ENCODE measurements at places on chromosomes 2 and 18.

- no peak for DNase-seq
- no peaks in the 10 kb centered on the region for H3K27me3 ChIP-seq
- H3K4me1 ChIP-seq, result no peaks in the 10 kb centered on the region
- no peaks in the 10 kb centered on the region for H3K36me3 ChIP-seq
These were observed 74.5 kb downstream of the USP40 start for GRCh38 chr2:233492078-233492477.

GRCh38 chr2:157364257-157364974, 38.8 kb upstream of the ERMN start:
- no peak overlapping the region for H3K27ac ChIP-seq
- no peaks in the 10 kb centered on the region for H3K27me3 ChIP-seq
- no peak for DNase-seq
- no peaks in the 10 kb centered on the region for H3K4me1 ChIP-seq

GRCh38 chr18:5452943-5453443, 90.8 kb downstream of the EPB41L3 start:
- H3K4me1 ChIP-seq, result no peaks in the 10 kb centered on the region
- no peak for DNase-seq
- no peak overlapping the region for H3K4me3 ChIP-seq
- no peaks in the 10 kb centered on the region for H3K36me3 ChIP-seq
- H3K27ac ChIP-seq, result no peak overlapping the region

GRCh38 chr2:38380397-38381130, 3.5 kb upstream of the ATL2 start:
- no peak overlapping the region for H3K27ac ChIP-seq
- no peak for DNase-seq
- no peaks in the 10 kb centered on the region for H3K36me3 ChIP-seq
- no peak overlapping the region for H3K4me3 ChIP-seq
- H3K27me3 ChIP-seq, result no peaks in the 10 kb centered on the region
- peaks cover 4% of the 10 kb centered on the region for H3K4me1 ChIP-seq

DNA sequence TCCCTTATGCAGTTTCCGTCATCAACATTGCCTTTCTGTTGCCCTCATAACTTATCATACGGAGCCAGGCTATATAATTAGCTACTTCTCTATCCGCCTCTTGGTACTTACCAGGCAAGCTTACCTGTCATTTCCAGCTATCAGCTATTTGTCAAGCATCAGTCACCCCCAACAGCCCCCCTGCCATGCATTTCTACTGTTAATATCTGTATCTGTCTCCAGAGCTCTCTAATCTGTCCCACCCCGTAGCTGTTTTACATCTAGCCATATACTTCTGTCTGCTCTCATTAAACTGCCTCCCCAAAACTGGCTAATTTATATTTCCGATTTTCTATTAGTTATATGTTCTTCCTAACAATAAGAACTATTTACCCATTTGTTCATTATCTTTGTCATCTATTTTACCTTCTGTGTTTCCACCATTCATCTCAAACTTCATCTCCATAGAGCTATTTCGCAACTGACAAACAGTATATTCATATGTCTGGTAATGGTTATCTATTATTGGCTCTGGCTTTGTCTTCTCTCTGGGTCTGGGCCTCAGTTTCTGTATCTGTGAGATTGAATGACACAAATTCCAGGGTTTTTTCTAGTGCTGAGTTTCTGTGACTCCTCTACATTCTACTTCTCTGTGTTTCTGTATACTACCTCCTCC, 9.6 kb downstream of the EMX1 start:
- H3K27me3 ChIP-seq, result no peaks in the 10 kb centered on the region
- H3K27ac ChIP-seq, result no peak overlapping the region
- H3K36me3 ChIP-seq, result no peaks in the 10 kb centered on the region

- peaks cover 18% of the 10 kb centered on the region for H3K27me3 ChIP-seq
- H3K27ac ChIP-seq, result no peak overlapping the region
- no peak for DNase-seq
- no peaks in the 10 kb centered on the region for H3K36me3 ChIP-seq
- H3K4me3 ChIP-seq, result no peak overlapping the region
These were observed 3.0 kb downstream of the BOLL start for GRCh38 chr2:197782126-197782525.

DNA sequence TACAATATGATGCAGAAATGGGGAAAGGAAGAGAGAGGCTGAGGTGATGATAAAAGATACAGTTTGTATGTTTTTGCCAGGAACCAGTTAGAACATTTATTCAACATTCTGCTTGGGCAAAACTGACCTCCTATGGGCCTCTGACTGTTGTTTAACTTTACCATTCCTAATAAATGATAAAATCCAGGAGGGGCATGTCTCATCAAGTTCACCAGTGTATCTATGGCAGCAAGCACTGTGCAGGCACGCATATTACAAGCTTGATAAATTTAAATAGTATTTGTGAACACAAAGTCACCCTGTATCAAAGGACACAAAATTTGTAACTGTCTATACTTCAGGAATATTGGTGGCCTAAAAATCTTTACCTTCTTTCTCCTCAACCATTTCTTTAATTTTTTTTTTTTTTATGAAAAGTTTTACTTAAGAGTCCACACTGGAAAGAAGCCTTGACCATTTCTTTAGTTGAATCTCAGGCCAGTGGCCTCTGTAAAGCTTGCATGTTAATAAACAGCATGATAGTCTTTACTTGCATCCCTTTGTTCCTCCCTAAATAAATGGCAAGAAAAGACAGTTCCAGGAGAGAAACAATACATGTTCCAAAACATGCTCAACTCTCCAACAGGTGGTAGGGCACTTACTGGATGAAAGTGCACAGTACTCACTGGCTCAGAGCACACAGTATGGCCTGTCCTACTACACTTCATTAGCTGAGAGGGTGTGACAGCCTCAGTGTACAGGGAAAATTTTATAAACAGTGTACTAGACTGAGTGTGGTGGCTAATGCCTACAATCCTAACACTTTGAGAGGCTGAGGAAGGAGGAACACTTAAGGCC, 52.3 kb downstream of the SOS1 start:
- no peaks in the 10 kb centered on the region for H3K27me3 ChIP-seq
- DNase-seq, result no peak
- peaks cover 5% of the 10 kb centered on the region for H3K36me3 ChIP-seq

- H3K36me3 ChIP-seq, result no peaks in the 10 kb centered on the region
- no peaks in the 10 kb centered on the region for H3K27me3 ChIP-seq
- H3K4me1 ChIP-seq, result peaks cover 10% of the 10 kb centered on the region
- no peak overlapping the region for H3K4me3 ChIP-seq
These were observed 74.7 kb downstream of the SMAD7 start for GRCh38 chr18:48875942-48876511.

DNA sequence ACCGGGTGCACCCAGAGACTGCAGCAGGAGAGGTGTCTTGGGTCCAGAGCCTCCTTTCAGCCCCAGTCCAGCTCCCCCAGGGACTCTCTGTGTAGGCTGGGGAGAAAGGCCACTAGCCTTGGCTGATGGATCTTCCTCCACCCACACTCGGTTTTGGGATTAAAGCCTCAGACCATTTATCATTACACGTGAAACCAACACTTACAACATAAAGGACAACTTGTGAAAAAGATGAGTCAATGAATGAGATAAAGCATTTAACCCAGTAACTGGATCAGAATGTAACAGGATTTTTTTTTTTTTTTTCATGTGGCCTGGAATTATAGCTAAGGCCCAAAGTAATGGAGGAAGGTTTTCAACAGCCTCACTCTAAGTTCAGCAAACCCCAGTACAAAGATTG, 32.1 kb downstream of the NAT8 start:
- H3K27me3 ChIP-seq, result no peaks in the 10 kb centered on the region
- H3K27ac ChIP-seq, result no peak overlapping the region
- no peaks in the 10 kb centered on the region for H3K36me3 ChIP-seq
- no peak overlapping the region for H3K4me3 ChIP-seq
- no peaks in the 10 kb centered on the region for H3K4me1 ChIP-seq
- DNase-seq, result no peak

DNA sequence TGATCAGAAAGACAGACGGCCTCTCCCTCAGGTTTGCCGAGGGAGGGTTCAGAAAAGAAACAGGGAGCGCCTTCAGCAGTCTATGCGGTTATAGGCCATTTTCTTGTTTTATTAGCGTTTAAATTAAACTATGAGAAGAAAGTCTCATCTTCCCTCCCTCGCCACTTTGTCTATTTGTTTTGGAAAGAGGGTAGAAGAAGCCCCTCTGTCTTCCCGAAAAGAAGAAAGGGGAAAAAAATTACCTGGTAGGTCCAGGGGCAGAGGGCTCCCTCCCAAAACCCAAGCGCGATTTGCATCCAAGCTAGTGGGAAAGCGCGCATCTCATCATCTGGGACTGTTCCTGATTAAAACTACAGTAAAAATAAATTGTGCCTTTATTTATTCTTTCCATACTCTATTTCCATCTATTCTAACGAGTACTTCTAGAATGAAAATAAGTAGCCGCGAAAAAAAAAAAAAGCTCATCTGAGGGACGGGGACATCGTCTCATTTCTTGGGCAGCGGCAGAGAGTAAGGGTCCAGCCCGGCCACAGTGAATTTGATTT, 2.4 kb downstream of the PAX8 start:
- H3K27ac ChIP-seq, result no peak overlapping the region
- peaks cover 7% of the 10 kb centered on the region for H3K27me3 ChIP-seq
- no peaks in the 10 kb centered on the region for H3K36me3 ChIP-seq
- no peak overlapping the region for H3K4me3 ChIP-seq

- H3K27ac ChIP-seq, result no peak overlapping the region
- H3K27me3 ChIP-seq, result no peaks in the 10 kb centered on the region
- H3K4me1 ChIP-seq, result no peaks in the 10 kb centered on the region
- no peak overlapping the region for H3K4me3 ChIP-seq
These were observed 25.5 kb upstream of the NFE2L2 start for GRCh38 chr2:177289824-177290628.

GRCh38 chr18:6917072-6917471, 187.6 kb downstream of the ARHGAP28 start:
- H3K27me3 ChIP-seq, result no peaks in the 10 kb centered on the region
- no peaks in the 10 kb centered on the region for H3K4me1 ChIP-seq
- DNase-seq, result no peak
- no peak overlapping the region for H3K27ac ChIP-seq
- H3K36me3 ChIP-seq, result no peaks in the 10 kb centered on the region
- no peak overlapping the region for H3K4me3 ChIP-seq

DNA sequence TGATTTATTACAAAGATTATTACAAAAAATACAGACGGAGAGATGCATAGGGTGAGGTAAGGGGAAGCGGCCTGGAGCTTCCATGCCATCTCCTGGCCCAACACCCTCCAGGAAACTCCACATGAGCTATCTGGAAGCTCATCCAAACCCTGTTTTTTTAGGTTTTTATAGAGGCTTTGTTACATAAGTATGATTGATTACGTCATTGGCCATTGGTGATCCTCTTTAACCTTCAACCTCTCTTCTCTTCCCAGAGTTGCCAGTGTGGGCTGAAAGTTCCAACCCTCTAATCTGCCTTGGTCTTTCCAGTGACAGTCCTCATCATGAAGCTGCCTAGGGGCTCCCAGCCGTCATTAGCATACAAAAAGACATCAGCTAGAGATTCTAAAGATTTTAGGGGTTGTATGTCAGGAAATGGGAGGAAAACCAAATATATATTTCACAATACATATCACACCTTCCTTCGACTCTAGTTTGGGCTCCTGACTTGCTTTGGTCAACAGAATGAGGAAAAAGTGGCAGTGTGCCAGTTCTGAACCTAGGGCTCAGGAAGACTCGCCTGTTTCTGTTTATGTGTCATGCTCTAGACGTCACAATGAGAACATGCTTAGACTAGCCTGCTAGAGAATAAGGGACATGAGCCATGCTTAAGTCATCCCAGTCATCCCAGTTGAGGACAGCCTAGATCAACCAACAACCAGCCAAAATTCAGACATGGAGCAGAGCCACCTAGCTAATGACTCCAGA, 54.1 kb downstream of the ETAA1 start:
- H3K27me3 ChIP-seq, result no peaks in the 10 kb centered on the region
- no peak for DNase-seq
- H3K4me1 ChIP-seq, result no peaks in the 10 kb centered on the region
- H3K36me3 ChIP-seq, result no peaks in the 10 kb centered on the region

DNA sequence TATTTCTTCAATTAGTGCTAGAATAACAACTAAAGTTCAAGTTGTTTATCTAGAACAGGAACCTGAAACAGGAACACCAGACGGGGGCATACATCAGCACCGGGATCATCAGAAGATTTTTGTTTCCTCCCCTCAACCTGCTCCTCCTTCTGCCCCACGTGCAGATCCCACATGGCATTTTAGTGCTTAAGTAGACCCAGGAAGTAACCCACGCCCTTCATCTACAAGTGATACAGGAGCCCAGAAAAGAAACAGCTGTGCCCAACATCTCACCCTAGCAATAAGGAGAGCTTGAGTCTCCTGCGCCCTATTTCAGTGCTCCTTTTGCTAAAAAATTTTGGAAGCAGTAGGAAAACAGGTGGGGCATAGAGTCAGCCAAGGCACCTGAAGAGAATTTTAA, 5.2 kb downstream of the ZNF385B start:
- peaks cover 9% of the 10 kb centered on the region for H3K27me3 ChIP-seq
- H3K4me1 ChIP-seq, result no peaks in the 10 kb centered on the region
- H3K27ac ChIP-seq, result no peak overlapping the region
- no peak overlapping the region for H3K4me3 ChIP-seq

DNA sequence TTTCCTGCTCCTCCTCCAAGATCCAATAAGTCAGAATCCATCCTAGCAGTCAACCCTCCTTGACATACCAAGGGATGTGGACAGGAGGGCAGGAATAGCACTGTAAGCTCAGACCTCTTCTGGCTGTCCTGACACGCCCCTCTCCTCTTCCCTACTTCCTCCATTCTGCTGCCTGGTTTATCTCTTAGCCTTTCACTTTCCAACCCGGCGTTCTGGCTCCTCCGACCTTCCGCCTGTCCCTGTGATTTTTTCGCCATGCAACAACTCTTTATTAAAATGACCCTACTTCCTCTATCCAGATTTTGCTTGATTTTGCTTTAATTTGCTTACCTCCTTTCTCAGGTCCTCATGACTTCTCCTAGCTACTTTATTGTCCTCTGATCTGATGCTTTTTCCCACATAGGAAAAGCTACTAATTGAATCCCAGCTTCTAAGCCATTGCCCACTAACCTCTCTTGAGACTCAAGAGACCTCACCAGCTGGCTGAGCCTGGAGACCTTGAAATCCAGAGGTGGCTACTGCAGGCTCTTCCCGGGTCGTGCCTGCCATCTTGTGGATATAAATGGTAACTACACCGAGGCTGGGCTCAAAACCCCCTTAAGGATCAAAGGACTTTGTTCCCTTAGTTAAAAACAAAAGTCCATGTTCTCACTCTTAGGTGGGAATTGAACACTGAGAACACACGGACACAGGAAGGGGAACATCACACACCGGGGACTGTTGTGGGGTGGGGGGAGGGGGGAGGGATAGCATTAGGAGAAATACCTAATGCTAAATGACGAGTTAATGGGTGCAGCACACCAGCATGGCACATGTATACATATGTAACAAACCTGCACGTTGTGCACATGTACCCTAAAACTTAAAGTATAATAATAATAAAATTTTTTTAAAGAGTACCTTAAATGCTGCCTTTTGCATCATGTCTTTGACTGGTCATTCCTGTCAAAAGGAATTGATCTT, 139.4 kb downstream of the AKAIN1 start:
- no peak overlapping the region for H3K27ac ChIP-seq
- H3K27me3 ChIP-seq, result no peaks in the 10 kb centered on the region
- H3K36me3 ChIP-seq, result no peaks in the 10 kb centered on the region
- peak; percentile 39 for DNase-seq
- H3K4me1 ChIP-seq, result no peaks in the 10 kb centered on the region
- no peak overlapping the region for H3K4me3 ChIP-seq

- DNase-seq, result no peak
- H3K36me3 ChIP-seq, result no peaks in the 10 kb centered on the region
- H3K27me3 ChIP-seq, result no peaks in the 10 kb centered on the region
- no peak overlapping the region for H3K27ac ChIP-seq
- peaks cover 10% of the 10 kb centered on the region for H3K4me1 ChIP-seq
- no peak overlapping the region for H3K4me3 ChIP-seq
These were observed 232.8 kb downstream of the DYM start for GRCh38 chr18:49227441-49228165.

All from tibial nerve (tissue), 4 donors.